ENCODE measurements at places on chromosomes 7 and 10. TPM values are rescaled to one million over a fixed set of nuclear protein-coding genes. Genes with fewer than 3 reads are reported as not detected.

GRCh38 chr7:45919231-45919784 lies 1.8 kb downstream of the IGFBP3 start:
- H3K27ac ChIP-seq, result no peak overlapping the region
- peak overlapping the region; percentile 90 for H3K4me3 ChIP-seq
- peaks cover 12% of the 10 kb centered on the region for H3K36me3 ChIP-seq
- peaks cover 44% of the 10 kb centered on the region for H3K4me1 ChIP-seq
- H3K27me3 ChIP-seq, result peaks cover 21% of the 10 kb centered on the region
- no peak for DNase-seq

DNA sequence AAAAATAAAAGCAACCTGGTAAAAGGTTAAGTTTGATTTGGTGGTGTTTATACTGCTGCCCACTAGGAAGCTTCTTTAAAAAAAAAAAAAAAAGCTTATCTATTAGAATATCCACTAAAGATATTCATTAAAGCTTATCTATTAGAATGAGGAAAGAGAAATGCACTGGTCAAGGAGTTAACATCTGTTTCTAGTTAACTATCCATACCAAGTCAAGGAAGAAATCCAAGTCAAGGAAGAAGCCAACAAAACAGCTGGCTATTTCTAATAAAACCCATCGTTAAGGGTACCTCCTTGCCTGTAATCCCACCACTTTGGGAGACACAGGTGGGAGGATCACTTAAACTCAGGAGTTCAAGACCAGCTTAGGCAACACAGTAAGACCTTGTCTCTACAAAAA lies 82.6 kb downstream of the JMJD1C start:
- no peak overlapping the region for H3K27ac ChIP-seq
- no peak overlapping the region for H3K4me3 ChIP-seq
- peaks cover 2% of the 10 kb centered on the region for H3K27me3 ChIP-seq
- no peaks in the 10 kb centered on the region for H3K4me1 ChIP-seq
- no peak for DNase-seq
- no peaks in the 10 kb centered on the region for H3K36me3 ChIP-seq

DNA sequence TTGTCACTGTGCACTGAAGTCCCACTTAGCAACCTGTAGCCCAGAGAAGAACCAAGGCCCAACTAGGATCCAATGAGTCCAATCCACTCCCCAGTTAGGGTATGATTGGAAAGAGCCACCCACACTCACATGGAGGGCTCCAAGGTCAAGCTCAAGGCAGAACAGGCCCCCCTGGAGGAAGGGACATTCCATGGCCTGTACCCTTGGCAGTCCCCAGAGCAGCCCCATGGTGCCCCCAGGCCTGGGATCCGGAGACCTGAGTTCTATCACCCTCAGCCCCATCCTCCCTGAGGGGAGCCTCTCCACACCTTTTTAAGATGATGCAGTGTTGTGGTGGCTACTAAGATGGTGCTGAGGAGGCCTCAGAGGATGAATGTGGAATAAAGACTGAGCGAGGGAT lies 231.4 kb downstream of the GRID1 start:
- no peak for DNase-seq
- no peak overlapping the region for H3K4me3 ChIP-seq
- H3K27ac ChIP-seq, result no peak overlapping the region

DNA sequence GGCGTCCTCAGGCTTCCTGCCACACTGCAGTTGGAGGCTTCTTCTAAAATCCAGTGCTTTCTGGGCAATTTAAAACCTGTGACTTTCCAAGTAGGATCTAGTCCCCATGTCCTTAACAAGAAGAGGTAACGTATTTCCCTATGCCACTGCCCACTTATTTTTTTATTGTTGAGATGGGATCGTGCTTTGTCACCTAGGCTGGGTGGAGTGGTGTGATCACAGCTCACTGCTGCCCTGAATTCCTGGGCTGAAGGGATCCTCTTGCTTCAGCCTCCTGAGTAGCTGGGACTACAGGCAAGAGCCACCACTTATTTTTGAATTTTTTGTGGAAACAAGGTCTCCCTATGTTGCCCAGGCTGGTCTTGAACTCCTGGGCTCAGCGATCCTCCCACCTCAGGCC lies 63.4 kb downstream of the DAGLB start:
- peaks cover 11% of the 10 kb centered on the region for H3K36me3 ChIP-seq
- peak overlapping the region; percentile 67 for H3K27ac ChIP-seq
- no peak overlapping the region for H3K4me3 ChIP-seq
- peaks cover 43% of the 10 kb centered on the region for H3K4me1 ChIP-seq

GRCh38 chr7:101820703-101821102 lies 3.3 kb downstream of the CUX1 start:
- H3K27ac ChIP-seq, result no peak overlapping the region
- H3K4me3 ChIP-seq, result no peak overlapping the region
- peaks cover 8% of the 10 kb centered on the region for H3K4me1 ChIP-seq
- H3K36me3 ChIP-seq, result peaks cover 2% of the 10 kb centered on the region
- DNase-seq, result no peak

GRCh38 chr10:128739930-128740329 lies 613.7 kb upstream of the MKI67 start:
- H3K27me3 ChIP-seq, result peaks cover 3% of the 10 kb centered on the region
- DNase-seq, result peak; percentile 20
- H3K4me1 ChIP-seq, result peaks cover 10% of the 10 kb centered on the region
- no peaks in the 10 kb centered on the region for H3K36me3 ChIP-seq
- no peak overlapping the region for H3K27ac ChIP-seq

NUDT13 gene
- total RNA-seq, result 2.3 TPM

GRCh38 chr7:2666588-2667250 lies 21.3 kb upstream of the AMZ1 start:
- no peak for DNase-seq
- peaks cover 10% of the 10 kb centered on the region for H3K4me1 ChIP-seq
- peaks cover 9% of the 10 kb centered on the region for H3K36me3 ChIP-seq
- no peak overlapping the region for H3K4me3 ChIP-seq
- H3K27ac ChIP-seq, result no peak overlapping the region
